ENCODE measurements at places on chromosomes 2 and 18.

DNA sequence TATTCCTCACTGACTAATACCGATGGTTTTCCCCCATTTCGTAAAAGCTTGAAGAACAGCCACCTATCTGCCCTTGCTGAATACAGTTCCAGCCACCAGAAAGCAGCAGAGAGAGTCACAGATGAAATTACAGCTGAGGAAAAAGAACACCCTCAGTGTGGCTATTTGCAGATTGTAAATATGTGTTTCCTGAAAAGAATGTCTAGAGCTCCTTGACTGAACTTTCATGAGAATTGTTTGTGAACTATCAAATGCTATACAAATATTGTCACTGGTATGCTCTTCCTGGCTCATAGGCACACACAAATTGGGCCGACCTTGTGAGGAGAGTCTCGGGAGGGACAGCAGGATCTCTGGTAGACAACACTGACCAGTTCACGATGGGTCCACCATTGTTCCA, 58.1 kb upstream of the TTC39C start:
- DNase-seq = no peak

GRCh38 chr2:200054681-200055468, 99.5 kb downstream of the MAIP1 start:
- peak; percentile 8 for DNase-seq

GRCh38 chr2:23432531-23432930, 47.6 kb downstream of the KLHL29 start:
- no peak for DNase-seq

- no peak for DNase-seq
Observed at GRCh38 chr2:203574824-203575223, 39.7 kb upstream of the RAPH1 start.

DNA sequence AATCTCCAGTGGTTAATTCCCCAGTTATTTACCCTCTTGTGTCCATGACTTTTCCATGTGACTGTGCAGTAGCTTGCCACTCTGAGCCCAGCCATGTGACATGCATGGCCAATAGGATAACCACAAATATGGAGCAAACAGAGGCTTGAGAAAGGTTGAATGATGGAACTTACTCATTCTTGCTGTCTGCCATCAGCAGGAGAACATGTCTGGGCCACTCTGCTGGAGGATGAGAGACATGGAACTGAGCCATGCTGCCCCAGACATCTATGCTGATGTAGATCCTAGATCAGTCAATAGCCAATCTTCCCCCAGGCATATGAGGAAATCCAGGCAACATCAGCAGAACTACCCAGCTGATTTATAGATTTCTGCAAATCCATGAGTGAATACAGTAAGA, 992.3 kb upstream of the FANCL start:
- no peak for DNase-seq

DNA sequence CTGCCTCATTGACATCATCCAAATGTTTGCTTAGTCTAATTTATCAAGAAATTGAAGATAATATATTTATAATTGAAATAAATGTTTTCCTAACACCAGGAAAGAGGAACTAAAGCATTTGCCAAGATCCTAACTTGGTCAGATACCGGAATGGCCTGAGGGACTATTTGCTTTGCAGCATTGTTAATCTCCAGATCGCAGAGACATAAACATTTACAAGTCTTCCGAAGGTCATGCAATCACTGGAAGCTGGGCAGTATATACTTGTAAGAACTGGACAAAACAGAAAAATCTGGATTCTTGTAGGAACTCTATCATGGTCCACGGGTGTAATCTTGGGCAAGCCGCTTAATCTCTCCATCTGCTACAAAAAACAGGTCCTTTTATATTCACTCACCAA, 42.2 kb downstream of the CYBRD1 start:
- no peak for DNase-seq

DNA sequence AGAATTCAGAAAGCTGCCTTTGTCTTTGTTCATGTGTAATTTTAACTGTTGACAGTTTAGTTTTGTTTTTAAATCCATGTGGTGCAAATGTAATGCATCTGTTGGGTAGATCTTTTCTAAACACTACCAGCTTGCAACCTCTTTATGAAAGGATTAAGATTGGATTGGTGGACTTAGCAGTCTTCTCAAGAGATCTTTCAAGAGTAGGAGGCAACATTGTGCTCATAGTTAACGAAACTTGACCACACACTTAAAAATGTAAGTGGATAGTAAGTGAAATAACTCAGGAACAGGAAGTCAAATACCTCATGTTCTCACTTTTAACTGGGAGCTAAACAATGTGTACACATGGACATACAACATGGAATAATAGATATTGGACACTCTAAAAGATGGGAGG, 579.0 kb downstream of the RIT2 start:
- DNase-seq = no peak

DNA sequence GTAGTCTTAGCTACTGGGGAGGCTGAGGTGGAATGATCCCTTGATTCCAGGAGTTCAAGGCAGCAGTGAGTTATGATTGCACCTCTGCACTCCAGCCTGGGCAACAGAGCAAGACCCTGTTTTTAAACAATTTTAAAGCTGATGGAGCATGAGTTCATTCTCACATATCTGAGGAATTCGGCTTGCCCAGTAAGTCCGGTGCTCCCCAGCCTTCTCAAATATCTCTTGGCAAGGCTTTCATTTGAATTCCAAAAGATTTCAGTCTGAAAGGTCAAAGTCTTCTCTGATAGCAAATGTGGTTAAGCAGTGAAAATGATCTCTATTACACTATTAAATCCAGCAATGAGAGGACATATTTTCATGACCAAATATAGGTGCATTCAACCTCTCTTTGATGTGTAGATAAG, 27.9 kb downstream of the PIEZO2 start:
- DNase-seq = no peak
